ENCODE measurements at places on chromosomes 1 and 21.

DNA sequence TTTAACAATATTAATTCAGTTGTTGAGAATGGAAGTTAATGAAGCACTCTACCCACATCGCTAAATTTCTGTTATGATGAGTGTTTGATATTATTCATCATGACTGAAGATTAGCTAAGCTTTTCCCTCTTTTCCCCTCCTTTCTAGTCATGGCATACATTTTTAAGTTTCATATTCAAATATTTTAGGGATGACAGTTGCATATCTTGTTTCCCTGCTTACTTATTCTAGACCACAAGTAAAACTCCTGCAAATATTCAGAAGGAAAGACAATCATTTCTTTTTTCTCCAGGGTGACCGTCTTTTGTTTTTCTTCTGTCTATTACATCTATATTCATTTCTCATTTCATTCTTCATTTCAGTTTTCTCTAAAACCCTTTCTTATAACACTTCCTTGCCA is 906.0 kb downstream of the ADGRL2 start:
- DNase-seq, result no peak

DNA sequence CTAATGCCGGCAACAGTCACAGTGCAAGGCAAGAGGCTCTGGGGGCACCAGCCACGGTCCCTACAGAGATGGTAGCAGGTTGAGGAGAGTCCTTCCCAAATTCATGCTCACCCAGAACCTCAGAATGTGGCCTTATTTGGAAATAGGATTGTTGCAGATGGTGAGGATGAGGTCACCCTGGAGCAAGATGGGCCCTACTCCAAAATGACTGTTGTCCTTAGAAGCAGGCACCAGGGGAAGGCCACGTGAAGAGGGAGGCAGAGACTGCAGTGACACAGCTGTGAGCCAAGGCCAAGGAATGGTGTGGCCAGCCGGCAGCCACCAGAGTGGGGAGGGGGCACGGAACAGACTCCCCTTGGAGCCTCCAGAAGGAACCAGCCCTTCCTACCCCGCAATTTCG is 70.8 kb upstream of the CLDN14 start:
- DNase-seq, result no peak

- DNase-seq, result no peak
Measured at GRCh38 chr1:223177681-223178080, 34.6 kb upstream of the TLR5 start.

- no peak for DNase-seq
Measured at GRCh38 chr1:92538413-92539061, 51.8 kb upstream of the GFI1 start.

DNA sequence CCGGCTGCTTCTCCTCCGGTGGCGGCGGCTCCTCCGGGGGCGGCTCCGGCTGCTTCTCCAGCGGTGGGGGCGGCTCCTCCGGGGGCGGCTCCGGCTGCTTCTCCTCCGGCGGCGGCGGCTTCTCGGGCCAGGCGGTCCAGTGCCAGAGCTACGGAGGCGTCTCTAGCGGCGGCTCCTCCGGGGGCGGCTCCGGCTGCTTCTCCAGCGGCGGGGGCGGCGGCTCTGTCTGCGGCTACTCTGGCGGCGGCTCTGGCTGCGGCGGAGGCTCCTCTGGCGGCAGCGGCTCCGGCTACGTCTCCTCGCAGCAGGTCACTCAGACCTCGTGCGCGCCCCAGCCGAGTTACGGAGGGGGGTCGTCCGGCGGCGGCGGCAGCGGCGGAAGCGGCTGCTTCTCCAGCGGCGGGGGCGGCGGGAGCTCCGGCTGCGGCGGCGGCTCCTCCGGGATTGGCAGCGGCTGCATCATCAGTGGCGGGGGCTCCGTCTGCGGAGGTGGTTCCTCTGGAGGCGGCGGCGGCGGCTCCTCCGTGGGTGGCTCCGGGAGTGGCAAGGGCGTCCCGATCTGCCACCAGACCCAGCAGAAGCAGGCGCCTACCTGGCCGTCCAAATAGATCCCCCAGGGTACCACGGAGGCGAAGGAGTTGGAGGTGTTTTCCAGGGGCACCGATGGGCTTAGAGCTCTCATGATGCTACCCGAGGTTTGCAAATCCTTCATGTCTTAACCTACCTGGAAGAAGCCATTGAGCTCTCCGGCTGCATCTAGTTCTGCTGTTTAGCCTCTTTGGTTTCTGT is 2.0 kb downstream of the LORICRIN start:
- DNase-seq, result peak; percentile 69

GRCh38 chr1:114559356-114559755 is 22.1 kb downstream of the BCAS2 start:
- DNase-seq, result no peak

- no peak for DNase-seq
Measured at GRCh38 chr1:30328401-30329262, 394.8 kb downstream of the MATN1 start.

GRCh38 chr1:220880726-220881506 is 1.7 kb downstream of the HLX start:
- DNase-seq, result no peak

DNA sequence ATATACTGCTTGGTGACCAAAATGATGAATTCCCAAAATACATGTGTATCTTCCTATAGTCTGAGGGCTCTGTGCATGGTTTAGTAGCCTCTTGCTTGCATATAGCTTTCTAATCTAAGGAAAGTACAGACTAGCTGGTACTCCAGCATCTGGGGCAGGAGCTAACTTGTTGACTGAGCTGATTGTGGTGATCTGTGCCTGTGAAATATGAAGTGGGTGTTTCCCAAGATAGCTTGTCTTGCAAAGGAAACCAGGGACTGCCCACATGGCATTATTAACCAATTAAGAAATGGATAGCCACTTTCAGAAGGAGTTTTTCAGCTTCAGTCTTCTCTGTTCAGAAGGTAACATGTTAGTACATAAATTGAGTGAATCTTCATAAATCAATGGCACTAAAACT is 219.8 kb downstream of the NEGR1 start:
- no peak for DNase-seq

- no peak for DNase-seq
Measured at GRCh38 chr1:29454616-29455380, 218.5 kb downstream of the PTPRU start.

- peak; percentile 9 for DNase-seq
Measured at GRCh38 chr1:195173753-195174152, 1434.5 kb downstream of the KCNT2 start.

DNA sequence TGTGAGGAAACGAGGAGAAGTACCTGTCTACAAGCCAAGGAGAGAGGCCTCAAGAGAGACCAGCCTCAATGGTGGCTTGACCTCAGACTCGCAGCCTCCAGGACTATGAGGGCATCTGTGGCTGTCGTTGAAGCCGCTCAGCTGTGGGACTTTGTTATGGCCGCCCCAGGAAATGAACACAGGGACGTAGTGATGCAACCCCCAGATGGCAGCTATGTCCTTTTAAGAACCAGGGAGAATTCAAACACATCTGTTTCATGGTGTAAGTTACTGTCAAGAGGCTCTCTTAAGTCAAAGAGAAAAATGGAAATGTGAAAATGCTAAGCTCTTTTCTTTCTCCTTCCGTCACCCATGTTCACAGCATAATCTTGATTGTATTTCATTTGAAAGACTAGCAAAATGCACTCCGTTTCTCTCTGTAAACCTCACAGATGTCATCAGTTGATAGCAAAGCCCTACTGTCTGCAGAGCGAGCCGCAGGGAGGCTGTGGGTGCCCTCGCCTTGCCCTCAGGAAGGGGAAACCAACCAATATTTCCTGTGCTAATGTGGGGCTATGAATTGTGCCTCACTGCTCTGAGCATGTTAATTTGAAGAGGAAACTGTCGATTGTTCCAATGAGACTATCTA is 21.3 kb downstream of the UBASH3A start:
- no peak for DNase-seq

GRCh38 chr1:185412385-185413087 is 95.5 kb upstream of the IVNS1ABP start:
- DNase-seq, result no peak

DNA sequence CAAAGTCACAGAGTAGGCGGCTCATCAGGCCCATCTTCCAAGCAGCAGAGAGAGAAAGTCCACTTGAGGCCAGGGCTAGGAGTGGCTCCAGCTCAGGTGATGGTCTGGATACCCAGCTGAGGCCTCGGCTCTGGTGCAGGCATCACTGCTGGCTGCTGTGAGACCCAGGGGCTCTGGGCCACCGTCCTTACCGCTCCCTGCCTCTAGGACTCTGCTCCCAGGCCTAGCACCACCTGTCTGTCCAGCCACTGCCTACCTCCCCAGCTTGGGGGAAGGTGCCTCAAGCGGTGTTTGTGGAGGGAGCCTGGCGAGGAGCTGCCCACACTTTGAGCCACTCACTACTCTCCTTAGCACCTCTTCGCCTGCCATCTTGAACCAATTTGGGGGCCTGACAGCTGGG is 57.9 kb downstream of the DMRTB1 start:
- DNase-seq, result no peak

DNA sequence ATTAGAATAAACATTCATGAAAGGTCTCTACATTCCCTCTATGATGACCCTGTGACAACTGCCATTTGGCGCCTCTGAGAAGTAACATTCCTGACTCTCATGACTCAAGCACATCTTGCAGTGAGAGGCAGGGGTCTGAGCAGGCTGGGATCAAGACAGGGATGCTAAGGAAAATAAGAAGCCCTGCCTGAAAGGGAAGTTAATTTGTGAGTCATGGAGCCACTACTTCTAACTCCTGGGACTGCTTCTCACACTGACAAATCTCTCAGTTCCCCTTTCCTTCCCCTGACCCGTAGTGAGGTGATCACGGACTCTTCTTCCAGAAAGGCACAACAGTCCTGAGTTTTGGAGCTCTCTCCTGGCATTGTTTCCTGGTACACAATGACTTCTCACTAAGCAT is 231.9 kb downstream of the TNR start:
- no peak for DNase-seq

- no peak for DNase-seq
Measured at GRCh38 chr1:3425486-3426215, 28.8 kb upstream of the ARHGEF16 start.

DNA sequence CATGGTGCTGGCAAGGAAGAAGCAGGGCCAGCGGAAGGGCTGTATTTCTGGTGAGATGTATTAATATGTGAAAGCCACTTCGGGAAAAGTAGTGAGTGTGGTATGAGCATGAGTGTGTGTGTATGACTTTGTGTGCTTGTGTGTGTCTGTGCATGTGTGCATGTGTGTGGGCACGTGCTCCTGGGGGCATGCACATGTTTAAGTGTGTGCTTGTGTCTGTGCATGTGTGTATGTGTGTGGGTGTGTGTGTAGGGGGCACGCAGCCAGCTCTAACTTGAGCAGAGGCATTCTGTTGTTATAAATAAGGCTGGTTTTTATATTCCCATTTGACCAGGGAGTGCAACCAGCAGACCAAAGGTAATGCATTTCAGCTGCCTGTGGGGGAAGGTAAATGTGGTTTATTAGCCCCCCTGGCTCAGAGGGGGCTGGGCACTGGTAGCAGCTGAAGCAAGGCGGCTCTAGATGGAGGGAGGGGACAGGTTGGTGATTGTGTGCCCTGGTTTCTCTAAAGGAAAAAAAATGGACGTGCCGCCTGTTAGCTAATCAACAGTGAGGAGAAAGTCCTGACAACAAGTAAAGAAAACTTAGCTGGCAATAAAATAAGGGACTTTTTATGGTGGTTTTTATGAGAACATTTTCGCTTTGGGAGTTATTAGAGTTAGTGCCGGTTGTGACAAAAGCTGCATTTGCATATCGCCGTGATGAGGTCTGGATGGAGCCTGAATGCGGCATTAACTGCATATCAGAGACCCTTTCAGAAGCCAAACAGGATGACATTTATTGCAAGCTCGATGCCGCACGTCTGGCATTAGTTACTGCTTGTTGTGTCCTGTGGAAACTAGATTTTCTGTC is 180.1 kb downstream of the CAMTA1 start:
- DNase-seq, result no peak

- no peak for DNase-seq
Measured at GRCh38 chr1:88662723-88663122, 21.4 kb upstream of the PKN2 start.

GRCh38 chr1:185045814-185046492 is 595 bp downstream of the RNF2 start:
- peak; percentile 73 for DNase-seq

DNA sequence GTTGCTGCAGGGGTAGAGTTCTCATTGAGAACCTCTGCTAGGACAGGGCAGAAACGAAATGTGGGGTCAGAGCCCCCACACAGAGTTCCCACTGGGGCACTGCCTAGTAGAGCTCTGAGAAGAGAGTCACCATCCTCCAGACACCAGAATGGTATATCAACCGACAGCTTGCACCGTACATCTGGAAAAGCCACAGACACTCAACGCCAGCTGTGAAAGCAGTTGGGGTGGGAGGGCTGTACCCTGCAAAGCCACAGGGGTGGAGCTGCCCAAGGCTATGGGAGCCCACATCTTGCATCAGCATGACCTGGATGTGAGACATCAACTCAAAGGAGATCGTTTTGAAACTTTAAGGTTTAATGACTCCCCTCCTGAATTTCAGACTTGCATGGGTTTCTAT is 284.0 kb upstream of the DEPDC1 start:
- DNase-seq, result no peak

GRCh38 chr1:8011923-8012858 is 13.9 kb downstream of the ERRFI1 start:
- DNase-seq, result no peak

- DNase-seq, result peak; percentile 70
Measured at GRCh38 chr1:17007121-17007520, 4.6 kb downstream of the ATP13A2 start.

DNA sequence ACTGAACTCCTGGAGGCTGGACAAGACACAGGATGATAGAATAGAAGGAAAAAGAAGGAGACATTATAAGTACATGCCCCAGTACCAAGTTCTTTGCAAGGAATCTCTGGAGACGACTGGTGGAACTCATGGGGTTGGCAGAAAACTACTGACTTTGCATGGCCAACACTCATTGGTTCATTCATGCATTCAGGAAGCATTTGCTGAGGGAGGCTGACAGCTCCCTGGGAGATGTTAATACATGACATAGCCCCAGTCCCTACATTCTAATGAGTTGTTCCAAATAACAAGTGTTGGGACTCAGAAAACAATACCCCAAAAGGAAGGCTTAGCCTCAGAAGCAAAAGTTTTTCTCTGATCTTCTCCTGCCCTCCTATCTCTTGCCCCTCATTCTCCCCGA is 172.8 kb upstream of the IRF2BP2 start:
- peak; percentile 62 for DNase-seq

- DNase-seq, result peak; percentile 29
Measured at GRCh38 chr1:27428316-27429028, 36.0 kb downstream of the GPR3 start.

- peak; percentile 58 for DNase-seq
Measured at GRCh38 chr1:228045871-228046270, 36.6 kb upstream of the ARF1 start.
